Lower lobe of right lung (tissue), 2 donors: ENCODE measurements at places on chromosomes 6 and 20. TPM values are rescaled to one million over a fixed set of nuclear protein-coding genes. Genes with fewer than 3 reads are reported as not detected.

The BAK1 gene
- 22.3 TPM for total RNA-seq

The TRIM40 gene
- total RNA-seq: not detected

The SCAND1 gene
- 51.9 TPM for total RNA-seq

The ARFGEF3 gene
- 33.8 TPM for total RNA-seq

The CPNE5 gene
- total RNA-seq: 2.4 TPM

The SGK2 gene
- total RNA-seq: 1.2 TPM

The LYRM4 gene
- total RNA-seq: 22.4 TPM

DNA sequence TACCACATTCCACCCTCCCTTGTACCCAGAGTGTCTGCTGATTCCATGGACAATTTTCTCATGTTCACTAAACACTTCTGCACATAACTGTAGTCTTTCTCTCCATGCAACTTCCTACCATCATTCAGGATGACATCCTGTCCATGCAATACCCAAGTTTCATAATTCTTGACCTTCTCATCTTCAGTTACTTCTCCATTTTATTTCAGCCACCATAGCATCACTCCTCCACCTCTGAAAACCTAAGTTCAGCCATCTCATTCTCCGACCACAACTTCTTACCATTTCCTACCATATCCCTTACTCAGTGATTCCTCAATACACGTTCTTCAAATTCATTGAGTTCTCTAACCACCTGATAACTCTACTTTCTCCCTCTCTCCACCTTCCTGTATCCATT is 216.5 kb upstream of the TENT5A start:
- no peak for DNase-seq
- no peaks in the 10 kb centered on the region for H3K27me3 ChIP-seq
- no peaks in the 10 kb centered on the region for H3K4me1 ChIP-seq
- no peak overlapping the region for H3K27ac ChIP-seq

- peaks cover 4% of the 10 kb centered on the region for H3K27me3 ChIP-seq
- DNase-seq: no peak
- H3K36me3 ChIP-seq: no peaks in the 10 kb centered on the region
- H3K4me1 ChIP-seq: no peaks in the 10 kb centered on the region
Observed at GRCh38 chr20:31979713-31980426, 11.9 kb downstream of the XKR7 start.

DNA sequence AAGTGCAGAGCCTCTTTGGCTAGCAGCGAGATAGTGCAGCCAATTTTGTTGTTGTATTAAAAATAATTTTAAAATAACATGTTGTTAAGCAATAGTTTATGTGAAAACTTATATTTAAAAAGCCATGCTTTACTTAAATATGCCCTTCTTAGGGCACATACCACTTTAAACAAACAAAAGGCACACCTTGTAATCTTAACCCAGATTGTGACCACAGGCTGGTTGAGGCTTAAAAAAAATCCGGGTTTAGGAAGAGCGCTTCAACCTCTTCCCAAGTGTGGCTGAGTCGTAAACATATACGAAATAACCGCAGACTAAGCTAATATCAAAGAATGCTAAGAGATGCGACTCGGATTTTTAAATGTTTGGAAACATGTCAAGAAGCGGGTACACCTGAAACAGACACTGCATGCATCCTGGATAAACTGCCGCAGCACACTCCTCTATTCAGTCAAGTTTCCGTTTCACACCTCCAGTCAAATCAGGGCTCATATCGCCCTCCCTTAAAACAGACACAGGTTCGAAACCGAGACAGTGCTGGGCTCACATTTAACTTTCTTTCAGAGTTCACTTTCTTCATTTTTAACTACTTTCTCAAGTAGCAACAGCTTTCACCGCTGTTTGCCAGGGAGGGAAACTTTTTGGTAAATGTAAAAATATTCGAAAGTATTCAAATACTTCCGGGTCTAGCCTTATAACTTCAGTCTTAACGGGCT is 1.5 kb downstream of the DEK start:
- no peaks in the 10 kb centered on the region for H3K27me3 ChIP-seq
- DNase-seq: no peak
- peaks cover 45% of the 10 kb centered on the region for H3K4me1 ChIP-seq
- H3K4me3 ChIP-seq: peak overlapping the region; percentile 92
- peaks cover 5% of the 10 kb centered on the region for H3K36me3 ChIP-seq
- peak overlapping the region; percentile 93 for H3K27ac ChIP-seq

- DNase-seq: no peak
- H3K27me3 ChIP-seq: no peaks in the 10 kb centered on the region
- H3K4me3 ChIP-seq: no peak overlapping the region
- H3K4me1 ChIP-seq: peaks cover 15% of the 10 kb centered on the region
Observed at GRCh38 chr6:157314705-157315321, 8.5 kb downstream of the TMEM242 start.

- no peak overlapping the region for H3K27ac ChIP-seq
- DNase-seq: no peak
- H3K27me3 ChIP-seq: no peaks in the 10 kb centered on the region
- no peaks in the 10 kb centered on the region for H3K36me3 ChIP-seq
- no peak overlapping the region for H3K4me3 ChIP-seq
Observed at GRCh38 chr20:54058420-54059139, 11.8 kb downstream of the BCAS1 start.

- H3K36me3 ChIP-seq: no peaks in the 10 kb centered on the region
- no peak overlapping the region for H3K27ac ChIP-seq
- no peaks in the 10 kb centered on the region for H3K27me3 ChIP-seq
- no peak for DNase-seq
- H3K4me1 ChIP-seq: no peaks in the 10 kb centered on the region
Observed at GRCh38 chr6:20158676-20159075, 53.6 kb downstream of the MBOAT1 start.

GRCh38 chr6:4756247-4756646 is 20.0 kb upstream of the CDYL start:
- H3K36me3 ChIP-seq: no peaks in the 10 kb centered on the region
- no peaks in the 10 kb centered on the region for H3K4me1 ChIP-seq
- H3K27ac ChIP-seq: no peak overlapping the region
- no peak overlapping the region for H3K4me3 ChIP-seq
- no peaks in the 10 kb centered on the region for H3K27me3 ChIP-seq

GRCh38 chr6:145189836-145190235 is 545.5 kb downstream of the EPM2A start:
- no peaks in the 10 kb centered on the region for H3K36me3 ChIP-seq
- no peak overlapping the region for H3K4me3 ChIP-seq
- H3K4me1 ChIP-seq: no peaks in the 10 kb centered on the region
- H3K27ac ChIP-seq: no peak overlapping the region
- H3K27me3 ChIP-seq: no peaks in the 10 kb centered on the region

- peaks cover 36% of the 10 kb centered on the region for H3K36me3 ChIP-seq
- no peak for DNase-seq
- H3K4me1 ChIP-seq: no peaks in the 10 kb centered on the region
Observed at GRCh38 chr6:84204011-84204410, 23.4 kb downstream of the CEP162 start.

GRCh38 chr6:15110726-15111354 is 135.0 kb upstream of the JARID2 start:
- H3K4me3 ChIP-seq: no peak overlapping the region
- no peak overlapping the region for H3K27ac ChIP-seq
- H3K4me1 ChIP-seq: no peaks in the 10 kb centered on the region
- H3K36me3 ChIP-seq: no peaks in the 10 kb centered on the region
- DNase-seq: no peak

DNA sequence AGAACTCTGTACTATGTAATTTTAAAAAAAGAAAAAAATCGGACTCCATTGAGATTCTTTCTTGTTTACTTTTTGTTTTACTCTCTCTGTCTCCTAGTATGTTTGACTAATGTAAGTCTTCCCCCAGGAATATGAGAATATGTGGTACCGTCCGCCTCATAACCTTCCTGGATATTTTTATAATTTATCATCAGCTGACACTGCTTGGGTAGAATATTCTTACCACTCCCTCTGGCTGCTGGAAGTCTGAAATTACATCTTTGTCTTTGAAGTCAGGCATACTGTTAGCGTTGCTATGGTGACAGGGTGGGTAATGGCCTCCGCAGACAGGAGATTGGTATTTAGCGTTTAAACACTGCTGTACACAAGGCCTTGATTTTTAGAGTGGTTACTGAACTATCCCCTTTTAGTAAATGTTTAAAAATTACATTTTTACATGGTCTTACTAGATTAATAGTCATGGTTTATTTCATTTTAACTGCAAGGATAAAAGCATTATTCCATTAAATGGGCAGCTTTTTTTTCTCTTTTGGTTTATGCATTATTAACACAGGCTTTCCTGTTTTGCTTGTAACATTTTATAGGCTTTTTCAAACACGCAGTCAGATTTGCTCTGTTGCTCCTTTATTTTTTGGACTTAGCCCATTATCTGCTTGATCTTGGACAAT is 176.4 kb downstream of the ARID1B start:
- no peak overlapping the region for H3K27ac ChIP-seq
- H3K27me3 ChIP-seq: no peaks in the 10 kb centered on the region
- no peak for DNase-seq
- H3K4me3 ChIP-seq: no peak overlapping the region
- peaks cover 51% of the 10 kb centered on the region for H3K4me1 ChIP-seq

- no peaks in the 10 kb centered on the region for H3K27me3 ChIP-seq
- H3K4me1 ChIP-seq: peaks cover 64% of the 10 kb centered on the region
- H3K36me3 ChIP-seq: no peaks in the 10 kb centered on the region
- no peak overlapping the region for H3K27ac ChIP-seq
- no peak for DNase-seq
- H3K4me3 ChIP-seq: no peak overlapping the region
Observed at GRCh38 chr6:108609276-108609769, 48.6 kb downstream of the FOXO3 start.

DNA sequence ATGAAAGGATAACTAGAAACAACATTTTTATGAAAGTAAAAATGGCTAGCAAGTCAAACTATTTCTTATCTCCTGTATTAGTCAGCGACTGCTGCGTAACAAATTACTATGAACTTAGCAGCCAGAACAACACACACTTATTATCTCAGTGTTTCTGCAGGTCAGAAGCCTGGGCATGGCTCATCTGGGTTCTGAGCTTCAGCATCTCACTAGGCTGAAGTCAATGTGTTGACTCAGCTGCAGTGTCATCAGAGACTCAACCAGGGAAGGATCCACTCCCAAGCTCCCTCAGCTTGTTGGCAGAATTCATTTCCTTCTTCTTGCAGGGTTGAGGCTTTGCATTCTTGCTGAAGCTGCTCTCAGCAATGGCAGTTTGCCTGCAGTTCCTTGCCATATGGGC is 33.2 kb upstream of the IGF2R start:
- no peaks in the 10 kb centered on the region for H3K36me3 ChIP-seq
- no peak overlapping the region for H3K4me3 ChIP-seq
- no peak for DNase-seq

- H3K4me3 ChIP-seq: no peak overlapping the region
- peaks cover 52% of the 10 kb centered on the region for H3K4me1 ChIP-seq
- peak; percentile 63 for DNase-seq
- H3K27ac ChIP-seq: no peak overlapping the region
- peaks cover under 1% of the 10 kb centered on the region for H3K36me3 ChIP-seq
Observed at GRCh38 chr6:158660333-158660754, 10.5 kb downstream of the SYTL3 start.

GRCh38 chr6:159676890-159677505 is 16.0 kb downstream of the SOD2 start:
- no peak overlapping the region for H3K27ac ChIP-seq
- H3K36me3 ChIP-seq: peaks cover 45% of the 10 kb centered on the region
- DNase-seq: no peak
- no peak overlapping the region for H3K4me3 ChIP-seq
